Cardiac muscle cell (in vitro differentiated cells and primary cell): ENCODE measurements at places on chromosomes 7 and 10.
A peak's percentile ranks its signal among the peaks of the same experiment; 100 is the strongest.

DNA sequence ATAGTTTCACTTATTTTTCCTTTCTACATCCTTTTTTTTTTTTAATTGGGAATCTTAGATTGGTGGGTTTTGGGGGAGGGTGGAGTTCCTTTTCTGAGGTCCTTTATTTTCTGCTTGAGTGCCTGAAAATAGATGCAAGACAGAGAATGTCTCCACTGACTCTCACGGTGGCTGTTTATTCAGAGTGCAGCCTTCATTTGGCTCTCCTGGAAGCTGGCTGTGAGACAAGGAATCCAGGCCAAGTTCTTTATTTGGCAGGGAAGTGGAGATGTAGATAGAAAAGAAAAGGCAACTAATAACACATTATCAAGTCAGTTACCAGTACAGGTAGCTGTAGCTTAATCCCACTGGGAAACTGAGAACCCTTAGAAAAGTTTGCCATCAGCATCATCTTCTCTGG is 118.6 kb downstream of the CNTNAP2 start:
- DNase-seq, result no peak

DNA sequence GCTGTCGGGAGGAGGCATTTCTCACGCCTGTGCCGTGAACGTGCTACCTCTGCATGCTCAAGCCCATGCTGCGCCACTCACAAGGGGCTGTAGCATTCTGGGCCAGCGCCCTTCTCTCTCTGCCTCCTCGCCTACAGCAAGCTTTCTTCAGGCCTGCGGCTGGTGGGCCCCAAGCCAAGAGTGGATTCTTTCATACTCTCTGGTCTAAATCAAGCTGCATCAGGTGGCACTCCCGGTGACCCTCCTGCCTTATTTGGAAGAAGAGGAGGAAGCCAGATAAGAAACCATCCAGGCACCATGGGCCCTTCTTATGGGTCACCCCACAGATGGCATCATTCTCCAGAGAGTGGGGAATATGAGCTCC is 86.7 kb upstream of the DUSP5 start:
- DNase-seq, result peak; percentile 76

DNA sequence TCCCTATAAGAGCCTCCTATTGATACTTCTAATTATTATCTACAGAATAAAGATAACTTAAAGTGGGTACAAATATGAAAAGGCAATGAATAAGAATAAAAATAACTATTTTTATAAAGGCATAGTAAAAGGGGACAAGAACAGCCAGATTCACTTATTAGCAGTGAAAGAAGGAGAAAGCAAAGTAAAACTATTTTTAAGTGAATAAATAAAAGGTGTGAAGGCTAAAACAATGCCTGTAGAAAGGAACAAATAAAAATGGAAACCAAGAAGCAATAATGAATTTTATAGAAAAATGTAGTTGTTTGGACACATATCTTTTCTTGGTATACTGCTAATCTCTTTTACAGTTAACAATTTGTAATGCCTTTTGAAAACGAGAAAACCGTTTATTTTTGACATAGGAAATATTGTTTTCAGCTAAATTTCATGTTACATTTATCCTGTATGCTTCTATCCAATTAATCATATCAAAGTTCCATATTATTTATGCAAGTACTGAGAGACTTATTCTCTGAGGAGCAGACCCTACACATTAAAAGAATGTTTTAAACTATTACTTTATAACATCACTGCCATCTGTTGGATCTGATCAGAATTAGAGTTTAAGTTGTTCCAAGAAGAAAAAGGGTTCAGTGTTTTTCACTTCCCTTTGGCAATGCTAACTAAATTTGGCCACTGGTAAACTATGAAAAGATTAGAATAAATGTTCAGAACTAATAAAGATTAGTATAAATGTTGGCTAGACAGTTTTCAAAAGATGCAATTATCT is 59.1 kb downstream of the ARMC3 start:
- DNase-seq, result peak; percentile 67

DNA sequence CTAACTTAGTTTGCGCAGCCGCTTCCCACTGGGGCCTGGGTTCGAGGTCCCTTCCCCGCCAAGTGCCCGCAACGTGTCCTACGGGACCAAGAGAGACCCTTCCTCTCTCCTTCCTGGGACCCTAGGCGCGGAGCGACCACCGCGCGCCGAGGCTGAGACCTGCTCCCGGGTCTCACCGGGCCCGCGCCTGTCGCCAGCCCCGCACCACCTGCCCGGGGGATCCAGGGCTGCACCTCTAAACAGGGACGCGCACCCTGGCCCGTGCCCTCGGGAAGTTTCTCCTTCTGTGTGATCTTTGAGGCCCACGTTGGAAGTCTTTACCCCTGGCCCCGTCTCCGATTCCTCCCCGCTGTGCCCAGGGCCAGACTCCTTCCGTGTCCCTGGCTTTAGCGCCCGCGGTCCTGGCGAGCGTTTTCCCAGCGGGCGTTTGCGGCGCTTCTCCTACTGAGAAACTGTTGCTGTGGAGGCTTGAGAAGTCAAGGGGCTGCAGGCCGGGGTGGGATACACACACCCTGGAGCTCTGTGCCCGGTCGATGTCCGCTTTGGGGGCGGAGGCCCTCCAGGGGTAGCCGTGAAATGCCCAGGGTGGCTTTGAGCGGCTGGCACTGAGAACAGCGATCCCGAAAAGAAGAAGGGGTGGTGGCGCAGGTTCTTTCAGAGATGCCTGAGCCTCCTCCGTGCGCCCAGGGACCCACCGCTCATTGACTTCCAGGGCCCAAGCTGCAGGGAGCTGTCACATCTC is 575 bp downstream of the PLPP4 start:
- DNase-seq, result no peak

GRCh38 chr10:34816501-34817002 is 1.5 kb upstream of the PARD3 start:
- DNase-seq, result peak; percentile 47

GRCh38 chr7:27179503-27180430 is 5.3 kb downstream of the HOXA11 start:
- DNase-seq, result peak; percentile 63

GRCh38 chr7:86748201-86748600 is 104.5 kb downstream of the GRM3 start:
- no peak for DNase-seq

DNA sequence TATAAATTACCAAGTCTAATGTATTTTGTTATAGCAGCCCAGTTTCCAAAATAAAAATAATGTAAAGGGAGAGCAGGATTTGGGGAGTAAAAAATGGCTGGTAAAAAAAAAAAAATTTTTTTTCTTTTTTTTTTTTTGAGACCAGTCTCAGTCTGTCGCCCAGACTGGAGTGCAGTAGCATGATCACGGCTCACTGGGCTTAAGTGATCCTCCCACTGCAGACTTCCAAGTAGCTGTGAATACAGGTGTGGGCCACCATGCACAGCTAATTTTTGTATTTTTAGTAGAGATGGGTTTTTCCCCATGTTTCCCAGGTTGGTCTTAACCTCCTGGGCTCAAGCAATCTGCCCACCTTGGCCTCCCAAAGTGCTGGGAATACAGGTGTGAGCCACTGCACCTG is 4.8 kb upstream of the LSM8 start:
- DNase-seq, result no peak

DNA sequence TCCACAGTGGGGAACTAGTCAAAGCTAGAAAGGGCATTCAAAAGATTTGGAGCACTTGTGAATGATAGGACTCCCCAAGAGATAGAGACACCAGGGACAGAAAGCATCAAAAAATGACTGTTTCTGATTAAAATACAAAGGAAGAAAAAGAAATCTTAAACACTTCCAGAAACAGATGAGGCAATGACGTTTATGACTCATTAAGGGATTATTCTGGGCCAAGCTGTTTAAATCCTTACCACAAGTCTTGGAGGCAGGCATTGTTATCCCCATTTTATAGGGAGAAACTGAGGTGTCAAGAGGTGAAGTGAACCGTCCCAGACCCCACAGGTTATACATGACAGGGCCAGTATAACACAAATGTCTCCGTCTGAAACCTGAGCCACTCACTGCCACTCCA is 68.3 kb upstream of the AMPH start:
- peak; percentile 70 for DNase-seq

DNA sequence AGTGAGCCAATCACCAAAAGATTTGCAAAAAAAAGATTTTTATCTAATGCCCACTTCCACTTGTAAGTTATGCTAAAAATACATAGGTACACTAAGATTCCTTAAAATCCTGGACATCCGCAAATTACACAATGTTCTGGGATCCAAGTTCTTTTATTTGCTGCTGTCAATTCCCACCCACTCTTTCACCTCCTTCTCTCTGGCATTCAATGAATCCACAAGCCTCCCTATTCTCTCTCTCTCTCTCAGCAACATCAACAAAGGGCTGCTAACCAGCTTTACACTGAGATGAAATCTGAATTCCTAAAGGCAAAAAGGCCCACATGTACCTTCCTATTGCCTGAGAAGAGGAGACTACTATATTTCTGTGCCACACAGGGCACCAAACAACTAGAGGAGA is 99.9 kb downstream of the ARMH3 start:
- DNase-seq, result no peak

- no peak for DNase-seq
These were observed 42.4 kb downstream of the TBATA start for GRCh38 chr10:70742537-70743429.

DNA sequence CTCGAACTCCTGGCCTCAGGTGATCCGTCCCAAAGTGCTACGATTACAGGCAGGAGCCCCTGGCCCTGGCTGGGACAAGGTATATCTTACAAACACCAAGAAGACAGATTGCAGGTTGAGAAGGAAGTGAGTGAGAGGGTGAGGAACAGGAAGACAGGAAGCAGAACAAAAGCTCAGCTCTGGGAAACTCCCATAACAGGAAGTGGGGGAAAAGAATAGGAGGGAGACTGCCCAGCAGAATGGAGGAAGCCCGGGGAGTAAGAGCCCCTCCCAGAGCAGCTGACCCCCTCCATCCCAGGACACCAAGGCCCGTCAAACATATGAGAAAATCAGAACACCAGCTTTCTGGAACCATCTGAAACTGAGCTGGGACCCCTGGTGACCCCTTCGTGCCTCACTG is 2.9 kb downstream of the TECPR1 start:
- DNase-seq, result no peak

GRCh38 chr7:131603932-131604331 is 47.5 kb upstream of the PODXL start:
- DNase-seq, result no peak

DNA sequence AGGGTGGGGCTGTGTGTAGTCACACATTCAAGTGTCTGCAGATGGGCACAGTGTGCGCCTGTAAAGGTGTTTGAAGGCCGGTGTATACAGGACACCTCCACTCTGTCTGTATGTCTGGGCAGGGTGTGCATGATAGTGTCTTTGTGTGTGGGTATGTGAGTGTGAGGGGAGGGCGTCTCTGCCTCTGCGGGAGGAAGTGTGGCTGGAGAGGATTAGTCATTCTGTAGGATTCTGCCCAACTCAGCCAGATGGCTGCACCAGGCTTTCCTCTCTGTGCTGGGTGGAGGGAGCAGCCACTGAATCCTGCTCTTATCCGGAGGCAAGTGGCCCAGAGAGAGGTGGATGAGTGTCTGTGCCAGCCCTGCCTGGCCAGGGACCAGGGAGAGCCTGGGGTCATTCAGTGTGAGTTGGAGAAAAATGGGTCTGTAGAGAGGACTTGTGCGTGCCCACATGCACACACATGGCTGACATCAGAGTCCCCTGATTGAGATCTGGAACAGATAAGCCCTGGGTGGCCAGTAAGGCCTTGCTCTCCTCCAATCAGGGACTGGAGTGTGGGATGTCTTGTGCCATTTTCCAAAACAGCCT is 1.7 kb downstream of the SFXN3 start:
- DNase-seq, result no peak

DNA sequence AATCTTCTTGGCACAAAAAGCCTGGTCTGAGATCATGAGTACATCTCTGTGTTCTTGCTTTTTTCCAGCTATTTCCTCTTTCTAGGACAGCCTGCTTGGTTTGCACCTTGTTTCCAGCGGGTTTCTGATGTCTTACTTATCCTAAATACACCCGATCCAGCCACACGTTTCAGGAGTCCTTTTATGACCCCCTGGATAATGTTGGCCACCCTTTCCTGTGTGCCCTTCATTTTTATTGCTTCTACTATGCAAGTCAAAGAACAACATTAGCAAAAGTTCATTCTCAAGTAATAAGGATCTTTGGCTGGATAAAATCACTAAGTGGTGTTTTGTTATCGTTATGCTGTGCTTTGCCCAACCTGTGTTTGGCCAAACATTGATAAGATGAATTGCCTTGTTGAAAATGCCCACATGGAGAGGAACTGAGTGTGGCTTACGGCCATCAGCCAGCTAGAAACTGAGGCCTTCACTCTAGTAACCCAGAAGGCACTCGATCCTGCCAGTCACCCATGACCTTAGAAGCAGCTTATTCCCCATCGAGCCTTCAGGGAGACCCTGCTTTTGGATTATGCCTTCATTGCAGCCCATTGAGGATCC is 28.7 kb upstream of the AKR1C1 start:
- DNase-seq, result no peak

- DNase-seq, result no peak
These were observed 131.5 kb upstream of the SP8 start for GRCh38 chr7:20918156-20918555.

- DNase-seq, result peak; percentile 66
These were observed 118.7 kb downstream of the RALA start for GRCh38 chr7:39741942-39742623.

DNA sequence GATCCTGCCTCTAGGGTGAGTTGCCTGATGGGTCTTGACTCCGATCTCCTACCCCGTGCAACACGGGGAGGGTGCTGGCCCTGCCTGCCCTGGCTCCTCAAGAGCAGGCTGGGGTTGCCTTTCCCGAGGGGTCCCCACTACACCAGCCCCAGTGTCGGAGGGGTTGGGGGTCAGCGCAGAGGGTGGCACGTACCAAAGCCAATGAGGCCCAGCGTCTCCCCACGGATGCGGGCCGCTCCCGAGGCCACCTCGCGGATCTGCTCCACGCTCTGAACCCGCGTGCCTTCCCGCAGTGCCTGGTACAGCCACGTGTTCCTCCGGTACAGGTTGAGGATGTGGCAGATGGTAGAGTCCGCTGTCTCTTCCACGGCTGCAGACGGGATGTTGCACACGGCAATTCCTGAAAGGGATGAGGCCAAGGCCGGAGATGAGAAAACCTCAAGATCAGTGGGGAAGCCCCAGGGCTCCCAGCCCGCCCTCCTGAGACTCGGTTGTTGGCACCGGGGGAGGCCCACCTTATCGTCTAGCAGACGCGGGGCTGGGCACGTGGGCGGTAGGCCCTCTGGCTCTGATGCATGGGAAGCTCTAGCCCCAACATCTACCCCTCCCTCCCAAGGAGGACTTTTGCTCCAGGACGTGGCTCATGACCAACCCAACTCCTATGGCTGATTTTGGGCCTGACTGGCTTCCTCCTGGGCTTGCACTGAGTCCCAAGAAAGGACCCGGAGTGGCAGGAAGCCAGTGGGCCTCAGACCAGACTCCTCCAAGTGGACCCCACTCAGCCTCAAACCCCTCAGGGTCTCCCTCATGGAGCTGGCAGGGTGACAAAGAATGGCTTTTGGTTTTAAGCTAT is 56.1 kb downstream of the ZRANB1 start:
- no peak for DNase-seq
